ENCODE measurements at places on chromosomes 4 and X.

- DNase-seq = no peak
Measured at GRCh38 chr4:105191621-105192210, 45.0 kb downstream of the TET2 start.

- no peak for DNase-seq
Measured at GRCh38 chr4:146446555-146446954, 75.2 kb downstream of the SLC10A7 start.

GRCh38 chr4:3256230-3257102 lies 7.5 kb downstream of the MSANTD1 start:
- DNase-seq = no peak

DNA sequence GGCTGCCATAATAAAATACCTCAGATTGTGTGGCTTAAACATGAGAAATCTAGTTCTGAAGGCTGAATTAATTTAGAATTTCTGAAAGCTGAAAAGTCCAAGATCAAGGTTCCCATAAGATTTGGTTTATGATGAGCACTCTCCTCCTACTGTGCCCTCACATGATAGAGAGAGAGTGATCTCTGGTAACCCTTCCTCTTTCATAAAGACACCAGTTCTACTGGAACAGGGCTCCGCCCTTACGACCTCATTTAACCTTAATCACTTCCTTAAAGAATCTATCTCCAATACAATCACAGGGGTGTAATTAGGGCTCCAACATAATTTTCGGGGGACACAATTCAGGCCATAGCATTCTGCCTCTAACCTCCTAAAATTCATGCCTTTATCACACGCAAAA lies 194.0 kb upstream of the MAB21L2 start:
- no peak for DNase-seq

- no peak for DNase-seq
Measured at GRCh38 chrX:13808865-13809264, 8.0 kb downstream of the GPM6B start.

DNA sequence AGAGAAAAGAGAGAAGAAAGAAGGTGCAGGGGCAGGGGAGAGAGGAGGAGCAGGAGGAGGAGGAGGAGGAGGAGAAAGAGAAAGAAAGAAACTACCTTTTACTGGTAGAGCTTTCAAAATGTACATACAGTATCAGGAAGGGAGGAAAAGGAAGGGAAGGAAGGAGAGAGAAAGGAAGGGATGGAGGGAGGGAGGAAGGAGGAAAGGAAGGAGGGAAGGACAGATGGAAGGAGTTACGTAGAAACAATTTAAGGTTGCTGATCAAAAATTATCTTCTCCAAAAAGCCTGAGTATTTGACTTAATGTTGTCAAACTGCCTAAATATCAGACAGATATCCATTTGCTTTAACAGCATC lies 13.4 kb downstream of the TBC1D9 start:
- no peak for DNase-seq

DNA sequence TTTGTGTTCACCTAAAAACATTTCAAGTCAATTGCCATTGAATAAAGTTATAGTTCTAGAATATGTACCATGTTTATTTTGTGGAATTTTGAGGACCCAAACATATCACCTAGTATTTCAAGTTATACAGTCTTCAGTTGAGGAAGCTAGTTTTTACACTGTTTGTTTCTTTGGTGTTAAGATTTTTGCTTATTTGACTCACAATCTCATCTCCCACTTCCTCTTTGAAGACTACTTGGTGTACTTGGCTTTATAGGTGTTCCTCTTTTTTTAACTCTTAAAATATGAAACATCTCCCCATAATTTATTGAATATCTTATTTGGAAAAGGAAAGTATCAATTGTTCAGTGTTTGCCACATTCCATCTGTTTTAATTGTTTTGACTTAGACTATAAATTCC lies 675.4 kb downstream of the RAPGEF2 start:
- no peak for DNase-seq

DNA sequence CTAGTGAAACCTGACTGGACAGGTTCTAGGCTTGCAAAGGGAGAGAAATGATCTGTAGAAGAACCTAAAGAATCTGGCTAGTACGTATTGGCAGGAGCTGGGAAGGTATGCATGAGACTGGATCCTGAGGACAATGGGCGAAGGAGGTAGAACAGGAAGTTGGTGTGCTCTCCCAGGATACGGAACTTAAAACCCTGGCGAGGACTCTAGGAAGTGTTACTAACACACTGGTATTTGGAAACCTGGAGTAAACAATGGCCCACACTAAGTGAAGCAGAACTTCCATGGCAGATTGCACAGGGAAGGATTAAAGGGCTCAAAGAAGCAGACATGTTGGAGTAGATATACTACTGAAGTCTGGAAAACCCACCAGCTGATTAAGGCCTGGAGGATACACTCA lies 9.1 kb downstream of the SYN1 start:
- no peak for DNase-seq

GRCh38 chrX:49199906-49200771 lies at the start of gene SYP:
Gene SYP, minus strand, starts transcription at chrX:49200193. Its CDS starts 7 bp downstream, at chrX:49200186.
- DNase-seq = peak; percentile 76

DNA sequence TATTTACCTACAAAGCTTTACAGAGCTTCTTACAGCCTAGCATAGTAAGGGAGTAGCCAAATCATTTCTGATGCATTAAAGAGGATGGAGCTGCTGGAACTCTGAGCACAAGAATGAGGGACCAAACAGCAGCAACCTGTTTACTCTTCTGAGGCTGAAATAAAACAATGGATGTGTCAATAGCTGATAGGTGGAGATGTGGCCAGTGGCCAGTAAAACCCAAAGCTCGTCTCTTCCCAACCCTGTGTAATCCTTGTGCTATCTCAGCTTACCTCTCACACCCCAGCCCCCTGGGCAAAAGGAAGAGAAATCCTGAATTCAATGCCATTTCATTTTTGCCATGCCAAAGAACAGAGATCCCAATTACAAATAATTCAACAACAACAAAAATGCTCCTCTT lies 446.7 kb upstream of the SMIM31 start:
- DNase-seq = no peak

DNA sequence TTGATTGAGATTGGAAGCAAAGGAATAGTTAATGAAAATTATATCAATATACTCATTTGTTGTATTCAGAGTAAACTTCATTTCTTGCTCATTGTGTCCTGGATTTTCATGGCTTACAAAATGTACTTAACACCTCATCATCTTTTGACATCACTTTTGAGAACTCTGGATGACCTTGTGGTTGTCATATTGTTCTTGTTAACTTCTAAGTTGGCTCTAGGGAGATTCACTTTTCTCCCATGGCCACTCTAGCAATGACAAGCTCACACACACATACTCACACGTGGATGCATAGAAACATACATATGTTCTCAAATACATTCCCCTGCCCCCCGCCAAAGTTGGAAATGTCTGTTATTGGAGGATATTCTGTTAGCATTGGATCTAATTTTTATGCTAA lies 15.3 kb downstream of the PHEX start:
- DNase-seq = no peak

DNA sequence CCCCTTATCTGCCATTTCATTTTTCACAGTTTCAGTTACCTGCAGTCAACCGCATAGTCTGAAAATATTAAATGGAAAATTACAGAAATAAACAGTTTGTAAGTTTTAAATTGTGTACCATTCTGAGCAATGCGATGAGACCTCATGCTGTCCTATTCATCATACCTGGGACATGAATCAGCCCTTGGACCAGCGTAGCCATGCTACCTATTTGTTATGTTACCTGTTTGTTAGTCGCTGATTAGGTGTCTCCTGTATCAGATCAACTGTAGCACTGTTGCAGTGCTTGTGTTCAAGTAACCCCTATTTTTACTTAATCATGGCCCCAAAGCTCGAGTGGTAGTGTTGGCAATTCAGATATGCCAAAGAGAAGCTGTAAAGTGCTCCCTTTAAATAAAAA lies 492.2 kb upstream of the AADAT start:
- DNase-seq = no peak

DNA sequence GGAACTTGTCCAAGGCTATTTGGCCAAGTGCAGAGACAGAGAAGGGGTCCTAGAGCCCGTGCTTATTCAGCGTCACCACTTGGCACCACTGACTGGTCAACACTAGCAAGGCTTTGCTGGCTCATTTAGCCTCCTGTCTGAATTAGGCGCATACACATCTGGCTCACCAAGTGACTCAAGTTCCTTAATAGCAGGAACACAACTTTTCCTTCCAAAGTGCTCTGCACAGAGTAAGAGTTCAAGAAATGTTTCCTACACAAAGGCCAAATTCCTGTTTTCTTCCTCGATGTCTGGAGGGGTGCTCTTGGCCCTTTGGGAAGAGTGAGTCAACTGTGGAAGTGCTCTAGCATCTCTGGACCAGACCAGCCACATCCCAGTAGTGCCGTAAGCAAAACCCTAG lies 26.8 kb upstream of the CENPU start:
- DNase-seq = no peak

All from T-helper 22 cell (primary cell).